Naive thymus-derived CD4-positive, alpha-beta T cell (primary cell): ENCODE measurements at places on chromosomes 11 and 22. TPM values are rescaled to one million over a fixed set of nuclear protein-coding genes. Genes with fewer than 3 reads are reported as not detected.
A peak's percentile ranks its signal among the peaks of the same experiment; 100 is the strongest.

DNA sequence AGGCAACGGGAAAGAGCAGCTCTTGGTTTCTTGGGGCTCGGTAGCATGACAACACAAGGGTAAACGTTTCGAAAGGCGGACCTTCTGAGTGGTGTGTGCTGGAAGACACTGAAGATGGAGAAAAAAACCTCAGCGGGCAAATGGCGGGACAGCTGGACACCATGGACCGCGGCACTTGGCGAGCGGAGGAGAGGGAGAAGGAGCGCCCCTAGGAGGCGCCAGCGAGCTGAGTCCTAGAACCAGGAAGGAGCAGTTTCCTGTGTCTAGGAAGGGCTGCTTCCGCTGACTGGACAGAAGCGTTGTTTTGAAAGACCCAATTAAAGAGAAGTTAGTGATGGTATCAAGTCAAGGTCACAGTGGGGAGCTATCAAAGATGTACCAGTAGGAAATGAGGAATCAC, 44.0 kb upstream of the OPCML start:
- no peaks in the 10 kb centered on the region for H3K4me1 ChIP-seq
- no peaks in the 10 kb centered on the region for H3K27me3 ChIP-seq
- H3K4me3 ChIP-seq: no peak overlapping the region
- H3K27ac ChIP-seq: no peak overlapping the region
- no peaks in the 10 kb centered on the region for H3K36me3 ChIP-seq

DNA sequence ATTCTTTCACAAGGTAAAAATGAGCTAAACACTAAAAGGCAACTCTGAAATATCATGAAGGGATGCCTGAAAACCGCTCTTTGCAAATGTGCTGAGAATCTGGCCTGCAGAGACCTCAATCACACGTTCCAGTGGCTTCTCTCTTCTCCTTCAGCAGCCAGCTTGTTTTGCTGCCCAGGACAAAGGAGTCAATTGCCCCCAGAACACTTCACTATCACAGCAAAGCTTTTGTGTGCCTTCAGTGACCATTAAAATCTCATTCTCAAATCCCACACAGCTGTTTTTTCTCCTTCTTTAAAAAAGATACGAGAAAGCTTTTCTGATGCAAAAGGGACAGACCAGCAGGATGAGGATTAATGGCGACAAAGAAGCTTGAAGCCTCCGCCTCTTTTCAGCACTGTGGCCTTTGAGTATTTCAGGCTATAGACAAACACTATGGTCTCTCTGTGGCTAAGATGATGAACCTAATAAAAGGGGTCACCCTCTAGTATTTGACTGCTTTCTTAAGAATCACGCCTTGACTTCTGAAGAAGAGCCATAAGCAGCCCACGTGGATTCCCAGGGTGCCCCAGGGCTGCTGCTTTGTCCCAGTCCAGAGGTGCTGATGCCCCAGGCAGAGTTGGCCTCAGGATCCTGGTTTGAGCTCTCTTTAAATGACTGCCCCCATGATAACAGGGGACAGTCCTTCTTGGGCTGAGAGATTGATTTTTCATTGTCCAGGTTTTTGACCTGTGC, 33.4 kb upstream of the NRIP3 start:
- no peak overlapping the region for H3K27ac ChIP-seq
- H3K27me3 ChIP-seq: no peaks in the 10 kb centered on the region
- no peaks in the 10 kb centered on the region for H3K4me1 ChIP-seq

DNA sequence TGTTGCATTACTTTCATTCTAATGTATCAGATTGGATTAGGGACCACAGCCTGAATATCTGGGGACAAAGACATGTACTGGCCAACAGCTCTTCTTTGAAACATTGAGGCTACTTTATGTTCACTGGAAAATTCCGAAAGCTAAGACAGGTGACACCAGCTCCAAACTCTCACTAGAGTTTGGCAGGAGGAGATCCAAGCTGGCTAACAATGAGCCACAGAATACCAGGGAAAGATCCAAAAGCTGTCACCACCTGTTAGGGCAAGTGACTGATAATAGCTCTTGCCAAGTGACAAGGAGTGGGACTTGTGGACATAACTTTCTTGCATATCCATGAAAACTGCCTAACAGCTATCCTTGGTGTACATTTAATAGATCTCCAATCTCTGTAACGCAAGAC, 333.3 kb downstream of the TTC28 start:
- H3K36me3 ChIP-seq: no peaks in the 10 kb centered on the region
- no peak overlapping the region for H3K27ac ChIP-seq
- no peaks in the 10 kb centered on the region for H3K4me1 ChIP-seq
- no peak for DNase-seq
- peaks cover 2% of the 10 kb centered on the region for H3K27me3 ChIP-seq

DNA sequence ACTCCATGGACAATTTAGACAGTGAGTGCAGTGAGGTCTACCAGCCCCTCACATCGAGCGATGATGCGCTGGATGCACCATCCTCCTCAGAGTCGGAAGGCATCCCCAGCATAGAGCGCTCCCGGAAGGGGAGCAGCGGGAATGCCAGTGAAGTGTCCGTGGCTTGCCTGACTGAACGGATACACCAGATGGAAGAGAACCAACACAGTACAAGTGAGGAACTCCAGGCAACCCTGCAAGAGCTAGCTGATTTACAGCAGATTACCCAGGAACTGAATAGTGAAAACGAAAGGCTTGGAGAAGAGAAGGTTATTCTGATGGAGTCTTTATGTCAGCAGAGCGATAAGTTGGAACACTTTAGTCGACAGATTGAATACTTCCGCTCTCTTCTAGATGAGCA, 51.4 kb downstream of the SPECC1L start:
- no peak overlapping the region for H3K4me3 ChIP-seq
- no peaks in the 10 kb centered on the region for H3K4me1 ChIP-seq
- H3K27me3 ChIP-seq: no peaks in the 10 kb centered on the region
- H3K27ac ChIP-seq: no peak overlapping the region
- peaks cover 13% of the 10 kb centered on the region for H3K36me3 ChIP-seq
- no peak for DNase-seq

GRCh38 chr11:36160091-36160490, 129.1 kb downstream of the COMMD9 start:
- H3K27ac ChIP-seq: no peak overlapping the region
- H3K36me3 ChIP-seq: no peaks in the 10 kb centered on the region
- H3K4me1 ChIP-seq: no peaks in the 10 kb centered on the region

GRCh38 chr11:1773131-1773993, 9.6 kb upstream of the CTSD start:
- H3K4me3 ChIP-seq: no peak overlapping the region
- DNase-seq: no peak
- H3K4me1 ChIP-seq: peaks cover 6% of the 10 kb centered on the region
- H3K27ac ChIP-seq: no peak overlapping the region
- no peaks in the 10 kb centered on the region for H3K27me3 ChIP-seq

GRCh38 chr11:20656901-20657300, 12.5 kb upstream of the NELL1 start:
- H3K27ac ChIP-seq: no peak overlapping the region
- no peak overlapping the region for H3K4me3 ChIP-seq
- DNase-seq: no peak

- H3K27me3 ChIP-seq: no peaks in the 10 kb centered on the region
- H3K4me1 ChIP-seq: no peaks in the 10 kb centered on the region
- DNase-seq: peak; percentile 45
- no peak overlapping the region for H3K4me3 ChIP-seq
Observed at GRCh38 chr11:67640021-67640757, 626 bp upstream of the TBX10 start.

- peaks cover 10% of the 10 kb centered on the region for H3K36me3 ChIP-seq
- H3K27ac ChIP-seq: no peak overlapping the region
- H3K4me1 ChIP-seq: peaks cover 31% of the 10 kb centered on the region
- no peak overlapping the region for H3K4me3 ChIP-seq
- DNase-seq: no peak
Observed at GRCh38 chr11:130118165-130118564, 41.4 kb upstream of the ST14 start.

GRCh38 chr11:60362241-60362640, 16.1 kb upstream of the MS4A7 start:
- no peaks in the 10 kb centered on the region for H3K27me3 ChIP-seq
- no peak for DNase-seq
- no peaks in the 10 kb centered on the region for H3K4me1 ChIP-seq

GRCh38 chr11:3186166-3186953, 21.2 kb upstream of the OSBPL5 start:
- DNase-seq: no peak
- H3K27ac ChIP-seq: no peak overlapping the region
- no peaks in the 10 kb centered on the region for H3K36me3 ChIP-seq
- no peak overlapping the region for H3K4me3 ChIP-seq
- no peaks in the 10 kb centered on the region for H3K4me1 ChIP-seq

Gene OR8D4
- not detected for polyA plus RNA-seq

Gene SLC22A12
- not detected for polyA plus RNA-seq

Gene GNG3
- polyA plus RNA-seq: not detected
